Hippocampal formation (tissue), 2 donors: ENCODE measurements at places on chromosomes 7 and 10.

DNA sequence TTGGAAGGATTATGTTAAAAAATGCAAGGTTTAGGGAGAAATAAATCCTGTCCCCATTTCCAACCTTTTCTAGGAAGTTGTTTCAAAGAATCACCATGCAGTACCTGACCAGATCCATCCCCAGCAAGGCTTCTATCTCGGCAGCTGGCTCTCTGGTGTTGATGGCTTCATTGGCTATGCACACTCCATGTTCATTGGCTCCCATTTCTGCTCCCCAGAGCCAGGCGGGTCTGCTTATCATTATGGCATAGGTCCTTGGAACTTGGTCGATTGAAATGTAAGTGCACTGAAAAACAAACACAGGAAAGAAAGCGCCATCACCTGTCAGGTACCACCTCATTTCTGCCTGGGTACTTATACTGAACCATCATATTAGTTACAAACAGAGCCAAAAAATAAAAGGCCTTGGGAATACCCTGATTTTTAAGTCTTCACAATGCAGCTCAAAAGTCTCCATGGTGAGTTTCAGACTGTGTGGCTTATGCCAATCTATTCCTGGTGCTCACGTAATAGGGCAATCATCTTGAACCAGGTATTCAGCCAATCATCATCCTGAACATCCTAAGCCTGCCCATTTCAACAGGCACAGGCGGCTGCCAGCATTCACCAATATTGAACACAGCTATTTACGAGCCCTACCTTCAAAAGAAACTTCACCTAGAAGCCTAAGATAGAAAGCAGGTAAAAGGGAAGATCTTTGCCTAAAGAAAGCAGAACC is 34.4 kb downstream of the SCRN1 start:
- no peak for DNase-seq

DNA sequence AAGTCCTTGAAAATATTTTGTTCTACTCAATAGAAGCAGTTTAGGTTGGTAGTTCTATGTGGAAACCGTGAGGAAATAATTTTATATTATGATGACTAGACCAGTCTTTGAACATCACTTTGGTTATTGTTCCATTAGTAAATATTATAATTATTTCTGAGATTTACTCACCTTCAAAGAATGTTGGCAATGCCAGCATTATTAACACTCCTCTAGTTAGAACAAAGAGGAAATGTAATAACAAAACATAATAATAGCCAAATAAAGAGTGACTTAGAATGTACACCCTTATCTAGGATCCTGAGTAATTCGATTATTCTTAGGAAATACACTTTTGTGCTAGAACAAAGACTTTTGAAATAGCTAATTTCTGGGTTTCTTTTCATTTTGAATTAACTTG is 121.1 kb downstream of the CFTR start:
- DNase-seq = no peak

DNA sequence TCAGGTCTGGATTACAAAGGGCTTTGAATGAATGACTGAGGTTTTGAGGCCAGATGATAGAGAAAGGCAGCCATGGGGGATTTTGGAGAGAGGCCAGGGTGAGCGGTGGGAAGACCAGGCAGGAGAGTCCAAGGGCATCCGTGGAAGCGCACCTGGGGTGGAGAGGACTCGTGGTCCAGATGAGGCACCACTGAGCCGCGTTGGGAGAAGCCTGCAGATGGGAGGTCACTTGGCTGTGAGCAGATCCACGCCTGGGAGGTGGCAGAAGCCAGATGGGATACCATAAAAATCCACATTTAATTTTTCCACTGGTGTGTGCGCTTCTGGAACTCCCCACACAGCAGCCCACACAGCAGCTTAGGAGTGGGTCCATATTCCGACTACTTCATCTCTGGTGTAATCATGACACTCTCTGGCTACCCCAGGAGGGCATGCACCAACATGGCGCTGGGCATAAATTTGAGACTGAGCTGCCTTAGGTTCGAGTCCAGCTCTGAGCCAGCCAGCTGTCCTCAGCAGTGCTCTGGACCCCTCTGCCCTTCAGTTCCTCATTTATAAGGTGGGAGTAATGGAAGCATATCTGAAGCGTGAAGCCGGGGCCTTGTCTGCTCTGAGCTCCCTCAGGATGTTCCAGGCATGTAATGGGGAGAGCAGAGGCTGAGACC is 90.2 kb upstream of the FAM20C start:
- DNase-seq = no peak

DNA sequence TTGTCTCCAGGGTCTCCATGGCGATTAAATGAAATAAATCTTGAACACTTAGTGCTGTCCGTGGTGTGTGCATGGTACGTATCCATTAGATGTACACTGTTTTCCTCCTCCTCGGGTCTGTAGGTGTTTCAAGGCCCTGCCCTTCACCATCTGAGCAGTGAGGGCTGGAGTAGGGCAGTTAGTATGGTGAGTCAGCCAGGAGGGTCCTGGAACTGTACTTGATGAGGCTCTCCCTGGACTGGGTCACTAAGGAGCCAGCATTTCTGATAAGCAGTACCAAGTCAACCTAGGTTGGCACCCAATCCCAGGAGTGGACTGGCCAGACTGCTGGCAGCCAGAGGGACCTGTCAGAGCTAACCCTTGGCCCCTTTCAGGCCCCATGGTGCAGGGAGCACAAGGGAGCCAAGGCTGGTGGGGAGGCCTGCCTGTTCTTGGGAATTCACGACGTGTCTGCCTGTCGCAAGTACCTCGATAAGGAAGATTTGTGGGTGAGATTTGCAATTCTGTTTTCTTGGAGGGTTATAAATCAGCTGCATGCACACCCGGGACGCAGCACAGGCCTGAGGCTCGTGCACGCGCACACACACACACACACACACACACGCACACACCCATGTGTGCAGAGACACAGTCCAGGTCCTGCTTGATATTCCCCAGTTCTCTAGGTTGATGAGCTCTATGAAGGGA is 114.2 kb downstream of the ZMIZ1 start:
- DNase-seq = no peak

- no peak for DNase-seq
Observed at GRCh38 chr10:13247784-13248183, 13.6 kb upstream of the UCMA start.

GRCh38 chr10:113704637-113705343 is 25.1 kb downstream of the CASP7 start:
- peak; percentile 54 for DNase-seq
